Stimulated activated CD4-positive, alpha-beta T cell treated with anti-CD3 and anti-CD28 coated beads, Interleukin-4, amount 100 ng/mL, for 24 hours (primary cell): ENCODE measurements at places on chromosomes 16 and 17.
A peak's percentile ranks its signal among the peaks of the same experiment; 100 is the strongest.

DNA sequence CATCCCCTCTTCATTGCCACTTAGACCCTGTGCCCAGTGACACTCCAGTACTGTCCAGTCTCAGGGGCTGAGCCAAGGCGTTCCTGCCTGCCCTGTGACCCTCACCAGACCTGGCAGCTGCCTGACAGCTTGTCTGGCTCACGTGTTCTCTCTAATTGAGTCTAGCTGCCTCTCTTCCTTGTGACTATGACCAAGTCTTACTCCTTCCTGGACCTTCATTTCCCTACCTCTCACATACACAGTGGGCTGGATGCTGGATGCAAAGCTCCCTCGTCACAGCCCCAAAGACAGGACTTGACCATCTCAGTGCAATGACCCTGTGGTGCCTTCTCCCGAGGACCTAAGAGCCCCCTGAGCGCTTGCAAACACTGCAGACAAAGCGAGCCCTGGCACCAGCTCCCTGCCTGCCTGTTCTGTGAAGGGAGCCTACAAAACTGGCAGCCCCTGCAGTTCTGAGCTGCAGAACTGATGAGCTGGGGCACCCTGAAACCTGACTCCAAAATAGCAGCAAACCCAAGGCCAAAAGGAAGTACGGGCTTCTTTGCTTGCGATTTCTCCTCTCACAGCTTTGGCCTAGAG is 1.7 kb downstream of the DEXI start:
- DNase-seq = no peak

DNA sequence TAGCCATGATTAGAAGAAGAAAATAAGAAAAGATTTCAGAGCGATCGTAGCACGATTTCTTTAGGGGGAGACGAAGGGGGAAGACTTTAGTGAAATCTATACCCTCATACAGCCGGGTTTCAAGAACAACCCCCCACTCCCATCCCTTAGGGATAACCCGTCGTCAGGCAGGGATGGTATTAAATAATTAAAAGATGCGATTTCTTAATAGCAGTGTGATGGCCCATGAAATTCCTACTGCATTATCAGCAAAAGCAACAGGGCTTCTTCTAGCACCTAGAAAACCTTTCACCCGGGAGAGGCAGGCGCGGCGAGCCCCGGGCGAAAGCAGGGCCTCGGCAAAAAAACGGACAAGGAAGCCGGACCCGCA is 1.4 kb downstream of the CDH11 start:
- DNase-seq = no peak

DNA sequence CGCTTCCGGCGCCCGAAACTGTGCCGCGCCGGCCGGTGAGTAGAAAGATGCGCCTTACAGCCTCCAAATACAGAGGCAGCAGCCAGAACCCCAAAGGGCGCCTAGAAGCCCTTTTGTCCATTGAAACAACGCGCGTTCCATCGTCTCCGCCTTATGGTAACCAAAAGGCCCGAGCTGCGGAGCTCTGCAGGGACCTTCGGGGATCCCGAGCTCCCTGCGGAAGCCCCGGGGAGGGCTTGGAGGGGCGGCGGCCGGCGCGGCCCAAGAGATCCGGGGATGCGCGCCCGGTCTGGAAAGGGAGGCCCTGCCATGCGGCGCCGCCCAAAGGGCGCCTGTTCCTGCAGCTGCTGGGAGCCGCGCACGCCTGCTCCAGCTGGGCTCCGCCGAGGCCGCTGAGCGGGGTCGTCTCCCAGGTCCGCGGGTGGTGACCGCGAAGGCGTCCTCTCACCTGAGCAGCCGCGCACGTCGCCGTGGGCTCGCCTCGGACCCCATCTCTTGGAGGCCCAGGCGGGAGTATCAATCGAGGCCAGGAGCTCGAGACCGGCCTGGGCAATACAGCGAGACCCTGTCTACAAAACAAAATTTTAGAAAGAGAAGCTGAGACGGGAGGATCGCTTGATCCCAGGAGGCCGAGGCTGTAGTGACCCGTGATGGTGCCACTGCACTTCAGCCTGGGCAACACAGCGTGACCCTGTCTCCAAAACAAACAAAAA is 742 bp upstream of the FBXO31 start:
- no peak for DNase-seq

DNA sequence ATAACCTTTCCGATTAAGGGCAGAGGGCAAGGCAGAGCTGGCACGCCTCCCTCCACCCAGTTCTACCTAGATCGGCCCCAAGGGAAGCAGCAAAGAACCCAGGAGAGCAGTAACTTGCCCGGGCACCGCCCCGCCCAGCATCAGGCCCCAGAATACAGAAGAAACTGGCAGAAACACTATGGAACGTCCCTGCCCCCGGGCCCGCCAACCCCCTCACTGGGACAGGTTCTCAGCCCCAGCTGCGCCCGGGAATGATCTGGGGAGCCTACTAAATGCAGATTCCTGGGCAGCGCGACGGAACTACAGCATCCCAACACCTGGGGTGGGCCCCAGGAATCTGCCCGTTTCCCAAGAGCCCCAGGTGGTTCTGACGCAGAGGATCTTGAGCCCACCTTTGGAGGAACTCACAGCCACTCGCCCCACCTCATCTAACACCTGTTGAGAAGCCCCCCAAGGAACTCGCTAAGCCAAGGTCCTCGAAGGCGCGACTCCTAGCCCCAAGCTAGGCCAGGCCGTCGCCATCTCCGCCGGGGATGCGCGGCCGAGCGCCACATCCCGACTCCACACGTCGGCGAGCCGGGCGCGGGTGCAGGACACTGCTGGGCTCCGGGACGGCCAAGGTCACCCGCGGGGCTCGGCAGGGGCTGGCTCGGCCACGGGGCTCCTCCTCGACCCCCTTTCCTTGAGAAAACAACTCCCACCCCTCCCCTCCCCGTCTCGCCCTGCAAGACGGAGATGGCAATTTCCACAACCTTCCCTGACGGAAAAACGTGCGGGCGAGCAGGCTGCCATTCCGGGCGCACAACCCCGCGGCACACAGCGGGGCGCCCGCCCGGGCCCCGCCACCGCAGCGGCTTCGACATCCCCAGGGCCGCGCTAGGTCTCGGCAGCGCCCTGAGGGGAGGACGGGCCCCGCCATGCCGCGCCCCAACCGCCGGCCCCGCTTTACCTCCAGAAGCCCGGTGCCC is 913 bp downstream of the CDIP1 start:
- no peak for DNase-seq

GRCh38 chr16:49600536-49600935 is 226.9 kb downstream of the C16orf78 start:
- DNase-seq = no peak

DNA sequence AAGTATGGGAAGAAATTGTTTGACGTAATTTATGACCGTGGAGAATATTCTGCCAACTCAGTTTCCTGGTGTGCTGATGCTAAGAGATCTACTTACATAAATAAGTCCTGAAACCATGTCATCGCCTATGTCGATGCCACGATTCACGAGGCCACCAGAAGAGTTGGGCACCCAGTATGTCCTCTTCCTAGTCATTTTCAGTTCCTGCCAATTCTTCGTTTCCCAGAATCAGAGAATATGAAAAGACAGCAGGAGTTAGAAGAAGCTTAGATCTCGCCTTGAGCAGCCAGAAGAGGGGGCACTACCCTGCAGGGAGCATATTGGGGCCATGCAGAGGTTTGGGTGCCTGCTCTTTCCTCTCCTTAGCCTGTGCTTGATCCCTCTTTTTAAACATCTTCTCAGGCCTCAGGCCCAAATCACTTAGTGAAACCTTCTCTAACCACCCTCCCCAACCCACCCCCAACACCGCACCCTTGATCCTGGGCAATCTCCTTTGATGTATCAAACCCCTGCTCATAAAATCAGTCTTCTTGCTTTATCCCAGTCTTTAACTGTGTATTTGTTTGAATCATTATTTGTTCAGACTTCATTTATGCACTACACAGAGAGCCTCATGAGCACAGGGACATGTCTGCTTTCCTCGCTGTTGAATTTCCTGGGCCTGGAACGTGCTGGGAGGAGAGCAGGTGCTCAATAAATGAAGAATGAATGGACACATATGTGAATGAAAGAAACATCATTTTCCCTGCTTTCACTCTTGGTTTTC is 12.2 kb upstream of the LONP2 start:
- peak; percentile 24 for DNase-seq

GRCh38 chr17:17943281-17943984 is 28.8 kb downstream of the TOM1L2 start:
- no peak for DNase-seq

- DNase-seq = no peak
Observed at GRCh38 chr16:63945806-63946205, 1176.1 kb downstream of the CDH11 start.

GRCh38 chr17:28101919-28102318 is 59.4 kb downstream of the NLK start:
- DNase-seq = no peak

GRCh38 chr16:47035436-47035835 is 62.0 kb upstream of the DNAJA2 start:
- DNase-seq = no peak

- DNase-seq = no peak
Observed at GRCh38 chr16:78794581-78795250, 695.3 kb downstream of the WWOX start.

- no peak for DNase-seq
Observed at GRCh38 chr17:63276821-63277220, 169.3 kb downstream of the CYB561 start.

DNA sequence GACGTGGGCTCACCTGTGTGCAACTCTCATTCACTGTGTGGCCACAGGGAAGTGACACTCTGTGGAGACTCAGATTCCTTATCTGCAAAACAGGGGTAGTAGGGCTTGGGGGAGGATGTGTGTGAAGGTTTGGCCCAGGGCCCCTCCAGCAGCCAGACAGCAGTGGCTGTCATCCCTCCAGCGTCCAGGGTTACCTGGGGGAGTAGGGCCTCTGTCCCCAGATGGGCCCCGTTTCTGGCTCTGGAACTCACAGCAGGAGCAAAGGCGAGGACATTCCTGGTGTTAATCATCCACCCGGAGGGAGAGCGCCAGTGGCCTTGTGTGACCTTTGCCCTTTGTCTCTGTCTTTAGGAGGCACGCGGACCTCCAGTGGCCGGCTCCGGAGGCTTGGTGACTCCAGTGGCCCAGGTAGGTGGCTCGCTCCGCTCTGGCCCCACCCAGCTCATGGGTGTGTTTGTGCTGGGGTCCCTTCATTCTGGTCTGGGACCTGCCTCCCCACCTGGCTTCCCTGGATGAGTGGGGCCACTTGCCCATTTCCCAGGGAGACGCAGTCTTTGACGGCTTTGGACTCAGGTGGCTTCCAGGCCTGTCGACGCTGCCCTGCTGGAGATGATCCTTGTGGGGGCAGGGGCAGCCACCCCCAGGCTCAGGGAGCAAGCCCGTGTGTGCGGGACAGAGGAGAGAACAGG is 166.2 kb downstream of the SEC14L1 start:
- no peak for DNase-seq

DNA sequence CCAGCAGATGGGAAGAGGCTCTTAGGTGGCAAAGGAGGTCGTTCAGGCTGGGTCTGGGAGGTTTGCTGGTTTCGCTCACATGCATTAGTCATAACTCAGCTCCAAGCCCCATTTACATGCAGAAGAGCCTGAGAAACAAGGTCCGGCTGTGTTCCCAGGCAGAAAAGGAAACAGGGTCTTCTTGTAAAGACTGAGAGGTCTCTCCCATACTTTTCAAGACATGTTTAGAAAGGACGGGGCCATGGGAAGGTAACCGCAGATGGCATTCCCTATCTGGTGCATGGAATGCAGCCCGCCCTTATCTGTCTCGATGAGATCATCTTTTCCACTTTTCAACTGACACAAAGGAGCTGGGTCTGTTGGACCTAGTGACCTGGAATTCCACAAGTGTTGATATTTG is 389.0 kb upstream of the CDH11 start:
- no peak for DNase-seq

- no peak for DNase-seq
Observed at GRCh38 chr16:88004391-88004790, 53.2 kb downstream of the BANP start.

DNA sequence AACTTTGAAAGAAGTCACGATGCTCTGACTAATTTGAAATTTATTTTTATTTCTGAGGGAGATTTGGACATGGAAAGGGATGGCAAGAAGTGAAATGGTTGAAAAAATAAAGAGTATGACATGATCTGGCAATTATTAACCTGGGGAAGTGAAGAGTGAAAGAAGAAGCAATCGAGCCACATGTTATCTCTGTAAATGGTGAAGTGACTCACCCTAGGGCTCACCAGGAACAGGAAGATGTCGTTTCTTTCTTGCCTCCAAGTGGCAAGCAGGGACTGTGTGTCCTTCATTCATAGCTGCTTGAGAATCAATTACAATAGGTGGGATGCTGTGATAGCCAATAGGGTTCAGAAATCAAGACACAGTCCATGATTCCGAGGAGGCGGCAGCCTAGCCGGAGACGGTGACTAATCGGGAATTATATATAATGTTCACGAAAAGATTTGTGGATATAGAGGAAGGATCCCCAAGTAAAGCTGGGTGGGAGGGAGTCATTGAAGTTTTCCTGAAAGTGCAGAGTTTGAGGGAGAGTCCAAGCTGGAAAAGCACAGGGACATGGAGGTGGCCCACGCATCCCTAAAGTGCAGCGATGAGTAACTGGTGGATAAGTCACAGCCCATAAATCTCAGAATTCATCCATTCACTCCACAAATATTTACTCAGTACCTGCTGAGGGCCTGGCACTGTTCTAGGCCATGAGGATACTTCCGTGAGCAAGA is 18.2 kb upstream of the KRT20 start:
- DNase-seq = no peak

- no peak for DNase-seq
Observed at GRCh38 chr17:48155889-48156611, 48.5 kb downstream of the SNX11 start.

GRCh38 chr16:70752426-70752825 is 48.5 kb downstream of the VAC14 start:
- no peak for DNase-seq

GRCh38 chr17:81126281-81127132 is 38.8 kb upstream of the PVALEF start:
- no peak for DNase-seq

DNA sequence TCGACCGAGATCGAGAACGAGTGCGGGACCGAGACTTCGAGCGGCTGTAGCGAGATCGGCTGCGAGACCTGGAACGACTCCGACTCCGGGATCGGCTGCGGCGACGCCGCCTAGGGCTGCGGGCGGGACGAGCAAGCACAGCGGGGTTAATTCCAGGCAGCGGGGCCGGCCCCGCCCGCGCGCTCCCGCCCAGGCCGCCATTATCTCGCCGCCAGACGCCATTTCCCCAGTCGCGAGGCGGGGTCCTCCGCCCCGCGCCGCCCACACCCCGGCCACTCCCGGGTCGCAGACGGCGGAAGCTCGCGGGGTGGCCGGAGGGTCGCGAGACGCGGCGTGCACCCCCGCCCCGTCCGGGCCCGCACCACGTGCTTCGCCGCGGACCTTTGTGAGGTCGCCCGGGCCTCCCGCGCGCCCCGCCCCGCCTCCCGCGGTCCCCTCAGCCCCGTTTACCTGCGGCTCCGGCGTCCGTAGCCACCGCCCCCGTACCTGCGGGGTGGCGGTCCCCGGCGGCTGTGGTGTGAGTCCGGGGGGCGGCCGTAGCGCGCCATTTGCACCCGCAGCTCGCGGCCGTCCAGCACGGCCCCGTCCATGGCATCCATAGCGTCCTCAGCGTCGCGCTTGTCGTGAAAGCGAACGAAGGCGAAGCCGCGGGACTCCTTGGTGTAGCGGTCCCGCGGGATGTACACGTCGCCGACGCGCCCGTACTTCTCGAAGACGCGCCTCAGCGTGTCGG is 616 bp downstream of the SRSF2 start:
- peak; percentile 68 for DNase-seq

GRCh38 chr16:66984892-66985311 is 3.5 kb upstream of the CES4A start:
- peak; percentile 72 for DNase-seq

GRCh38 chr17:40828454-40829044 is 6.1 kb upstream of the KRT10 start:
- DNase-seq = no peak
